ENCODE measurements at places on chromosomes 11 and 22. TPM values are rescaled to one million over a fixed set of nuclear protein-coding genes. Genes with fewer than 3 reads are reported as not detected.

- peak; percentile 14 for DNase-seq
These were observed 46.8 kb downstream of the APIP start for GRCh38 chr11:34869425-34869824.

- DNase-seq = no peak
These were observed 47.2 kb downstream of the KCNQ1OT1 start for GRCh38 chr11:2652333-2653197.

DNA sequence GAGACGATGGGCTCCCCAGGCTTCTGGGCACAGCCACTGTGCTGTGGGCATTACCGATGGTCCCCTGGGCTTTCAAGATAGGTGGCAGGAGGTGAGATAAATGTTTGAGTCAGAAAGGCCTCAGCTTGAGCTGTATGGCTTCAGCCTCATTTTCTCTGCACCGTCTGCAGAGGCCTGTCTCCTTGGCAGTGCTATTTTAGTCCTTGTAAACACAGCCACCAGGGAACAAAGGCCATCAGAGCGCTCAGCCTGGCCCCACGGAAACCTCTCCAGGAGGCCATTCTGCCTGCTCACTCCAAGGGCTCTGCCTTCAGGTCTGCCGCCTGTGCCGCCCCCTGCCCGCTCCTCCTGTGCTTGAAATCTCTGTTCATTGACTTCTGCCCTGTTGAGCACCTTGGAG lies 1424.9 kb downstream of the TBC1D22A start:
- DNase-seq = no peak

DNA sequence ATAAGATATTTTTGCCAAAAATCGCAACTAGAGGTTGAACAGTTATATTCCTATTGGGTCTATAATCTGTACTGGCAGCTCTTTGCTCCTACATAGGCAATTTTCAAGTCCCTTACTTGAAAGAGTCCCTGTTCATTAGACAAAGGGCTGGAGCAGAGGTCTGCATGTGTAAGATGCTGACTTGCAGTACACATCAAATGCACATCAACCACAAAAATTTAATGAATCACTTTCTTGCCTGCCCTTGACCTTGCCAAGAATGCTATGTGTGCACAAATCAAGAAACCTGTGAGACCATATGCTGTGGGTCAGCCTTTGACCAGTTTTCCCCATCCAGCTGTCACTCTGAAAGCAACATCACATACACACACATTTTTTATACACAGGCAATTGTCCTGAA lies 661.5 kb downstream of the LRRC4C start:
- peak; percentile 63 for DNase-seq

GRCh38 chr22:28883917-28884746 lies 760 bp downstream of the ZNRF3 start:
- DNase-seq = peak; percentile 35

GRCh38 chr22:50304528-50305392 lies 2.7 kb downstream of the PLXNB2 start:
- peak; percentile 72 for DNase-seq

- no peak for DNase-seq
These were observed 40.1 kb downstream of the TRIM66 start for GRCh38 chr11:8642196-8642841.

DNA sequence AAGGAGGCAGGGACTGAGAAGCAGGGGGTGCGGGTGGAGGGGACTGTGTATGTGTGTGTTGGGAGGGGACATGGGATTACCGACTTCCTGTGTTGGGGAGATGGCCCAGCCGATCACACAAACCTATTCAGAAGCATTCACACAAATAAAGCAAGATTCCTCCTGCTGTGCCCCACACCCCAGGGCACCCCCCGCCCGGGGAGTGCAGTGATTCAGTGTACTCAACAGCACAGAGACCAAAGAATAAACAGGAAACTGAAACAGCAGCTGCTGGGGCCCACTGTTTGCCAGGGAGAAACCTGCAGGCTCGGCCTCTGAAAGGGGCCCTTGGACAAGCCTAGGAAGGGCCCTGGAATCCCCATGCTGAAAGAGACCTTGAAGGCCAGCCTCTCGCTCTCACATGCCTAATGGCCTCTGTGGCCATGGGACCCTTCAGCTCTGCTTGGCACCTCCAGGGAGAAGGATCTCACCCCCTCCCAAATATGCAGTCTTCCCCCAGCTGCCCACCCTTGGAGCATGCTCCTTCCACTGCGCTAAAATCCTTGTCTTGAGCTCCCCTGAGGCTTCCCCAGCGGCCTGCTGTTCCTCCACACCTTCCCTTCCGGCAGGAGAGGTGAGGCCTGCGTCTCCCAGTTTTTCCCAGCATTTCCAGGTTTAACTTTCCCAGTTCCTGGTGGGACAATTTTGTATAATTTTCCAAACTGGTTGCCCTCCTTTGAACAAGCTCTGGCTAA lies 72.9 kb downstream of the CSNK2A3 start:
- no peak for DNase-seq

DNA sequence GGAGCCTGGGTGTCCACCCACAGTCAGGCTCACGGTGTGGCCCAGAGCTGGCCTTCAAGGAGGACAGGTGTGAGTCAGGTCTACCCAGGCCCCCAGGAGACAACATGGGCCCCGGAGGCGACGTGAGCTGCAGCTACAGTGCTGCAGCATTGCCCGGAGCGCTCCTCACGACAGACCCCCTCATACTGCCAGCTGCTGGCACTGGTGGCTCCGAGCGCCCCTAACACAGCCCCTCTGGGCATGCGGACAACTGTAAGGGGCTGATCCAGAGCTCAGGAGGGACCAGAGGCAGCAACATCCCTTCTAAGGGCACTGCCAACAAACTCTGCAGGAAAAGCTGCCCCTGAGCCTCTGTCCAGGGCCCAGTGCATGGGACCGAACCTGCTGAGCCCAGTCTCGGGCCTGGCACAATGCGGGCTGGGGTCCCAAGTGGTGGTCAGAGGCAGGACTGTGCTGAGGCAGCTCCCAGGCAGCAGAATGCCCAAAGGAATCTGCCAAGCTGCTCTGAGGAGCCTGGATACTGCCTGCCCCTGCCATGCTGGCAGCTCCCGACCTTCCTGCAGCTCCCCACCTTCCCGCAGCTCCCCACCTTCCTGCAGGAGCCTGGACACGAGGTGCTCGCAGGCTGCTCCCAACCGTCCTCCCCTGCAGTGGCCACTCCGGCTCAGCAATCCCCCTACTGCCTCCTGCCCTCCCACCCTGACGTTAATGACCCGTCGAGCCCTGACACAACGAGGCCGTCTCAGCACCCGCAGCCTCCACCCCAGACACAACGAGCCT lies 15.1 kb downstream of the CHID1 start:
- no peak for DNase-seq

GRCh38 chr11:65316227-65317024 lies 1.8 kb downstream of the CDC42EP2 start:
- peak; percentile 74 for DNase-seq

DNA sequence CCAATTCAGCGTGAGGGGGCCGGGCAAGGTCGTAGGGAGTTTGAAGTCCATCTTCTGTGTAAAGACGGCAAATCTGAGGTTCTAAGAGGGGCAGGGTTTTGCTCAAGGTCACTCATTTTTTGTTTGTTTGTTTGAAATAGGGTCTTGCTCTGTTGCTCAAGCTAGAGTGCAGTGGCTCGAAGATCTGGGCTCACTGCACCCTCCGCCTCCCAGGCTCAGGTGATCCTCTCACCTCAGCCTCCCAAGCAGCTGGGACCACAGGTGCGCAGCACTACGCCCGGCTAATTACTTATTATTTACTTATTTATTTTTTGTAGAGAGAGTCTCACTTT lies 355 bp upstream of the AP1B1 start:
- no peak for DNase-seq

ELP4 gene
- total RNA-seq = 16.2 TPM

OTOG gene
- total RNA-seq = not detected

P4HA3 gene
- 0.93 TPM for total RNA-seq

FADS3 gene
- 184 TPM for total RNA-seq

DENND6B gene
- total RNA-seq = 5.5 TPM

CLCF1 gene
- total RNA-seq = 7.0 TPM

CRYBB1 gene
- total RNA-seq = not detected

MRGPRE gene
- total RNA-seq = not detected

PLAAT4 gene
- total RNA-seq = 0.96 TPM

Data from MCF 10A (cell line).